ENCODE measurements at places on chromosomes 12 and 14. TPM values are rescaled to one million over a fixed set of nuclear protein-coding genes. Genes with fewer than 3 reads are reported as not detected.

Gene AKAP6
- 0.60 TPM for total RNA-seq

Gene SERPINA10
- not detected for total RNA-seq

Gene KRT3
- total RNA-seq, result not detected

Gene SLC25A21
- not detected for total RNA-seq

Gene ASPG
- total RNA-seq, result not detected

Gene GPR84
- 0.31 TPM for total RNA-seq

Gene ARF6
- total RNA-seq, result 175 TPM

Gene FAM216A
- total RNA-seq, result 19.8 TPM

Gene ESPL1
- 71.4 TPM for total RNA-seq

Gene ACOT2
- 12.0 TPM for total RNA-seq

Gene PTPN6
- 402 TPM for total RNA-seq

Gene TAC3
- total RNA-seq, result not detected

Gene TDRD9
- total RNA-seq, result 0.05 TPM

Gene TIMM9
- total RNA-seq, result 52.5 TPM

Gene EML5
- total RNA-seq, result 1.9 TPM

Data from activated naive CD4-positive, alpha-beta T cell treated with anti-CD3 and anti-CD28 coated beads, Interleukin-2, amount 10 ng/mL, durations not matched to agents 5 hours and 36 hours (primary cell).